Natural killer cell (primary cell): ENCODE measurements at places on chromosomes 16 and 17. TPM values are rescaled to one million over a fixed set of nuclear protein-coding genes. Genes with fewer than 3 reads are reported as not detected.

Gene KRT15
- not detected for total RNA-seq

Gene PRAC1
- not detected for total RNA-seq

Gene SAMD14
- total RNA-seq = 1.5 TPM

Gene SOST
- not detected for total RNA-seq

Gene PRSS27
- total RNA-seq = 1.3 TPM

Gene TBC1D26
- total RNA-seq = not detected

Gene SYCE1L
- total RNA-seq = 12.7 TPM

Gene ZNF469
- 4.5 TPM for total RNA-seq

Gene MT4
- not detected for total RNA-seq

Gene SLC6A2
- total RNA-seq = not detected

Gene SCGB1C2
- not detected for total RNA-seq

Gene DHX38
- total RNA-seq = 124 TPM

Gene CHTF18
- 52.4 TPM for total RNA-seq

Gene FN3K
- 4.9 TPM for total RNA-seq

Gene COPRS
- 4.9 TPM for total RNA-seq

Gene FTSJ3
- 35.2 TPM for total RNA-seq

GRCh38 chr17:45231481-45232116, 9.9 kb downstream of the FMNL1 start:
- peak overlapping the region; percentile 94 for H3K27ac ChIP-seq
- H3K4me3 ChIP-seq = no peak overlapping the region
- H3K4me1 ChIP-seq = peaks cover 88% of the 10 kb centered on the region
- no peak for DNase-seq
- H3K36me3 ChIP-seq = peaks cover 46% of the 10 kb centered on the region

- H3K27me3 ChIP-seq = no peaks in the 10 kb centered on the region
- no peaks in the 10 kb centered on the region for H3K4me1 ChIP-seq
- DNase-seq = no peak
- H3K36me3 ChIP-seq = peaks cover 59% of the 10 kb centered on the region
- no peak overlapping the region for H3K27ac ChIP-seq
Observed at GRCh38 chr16:1745900-1746692, 25.2 kb downstream of the NME3 start.

DNA sequence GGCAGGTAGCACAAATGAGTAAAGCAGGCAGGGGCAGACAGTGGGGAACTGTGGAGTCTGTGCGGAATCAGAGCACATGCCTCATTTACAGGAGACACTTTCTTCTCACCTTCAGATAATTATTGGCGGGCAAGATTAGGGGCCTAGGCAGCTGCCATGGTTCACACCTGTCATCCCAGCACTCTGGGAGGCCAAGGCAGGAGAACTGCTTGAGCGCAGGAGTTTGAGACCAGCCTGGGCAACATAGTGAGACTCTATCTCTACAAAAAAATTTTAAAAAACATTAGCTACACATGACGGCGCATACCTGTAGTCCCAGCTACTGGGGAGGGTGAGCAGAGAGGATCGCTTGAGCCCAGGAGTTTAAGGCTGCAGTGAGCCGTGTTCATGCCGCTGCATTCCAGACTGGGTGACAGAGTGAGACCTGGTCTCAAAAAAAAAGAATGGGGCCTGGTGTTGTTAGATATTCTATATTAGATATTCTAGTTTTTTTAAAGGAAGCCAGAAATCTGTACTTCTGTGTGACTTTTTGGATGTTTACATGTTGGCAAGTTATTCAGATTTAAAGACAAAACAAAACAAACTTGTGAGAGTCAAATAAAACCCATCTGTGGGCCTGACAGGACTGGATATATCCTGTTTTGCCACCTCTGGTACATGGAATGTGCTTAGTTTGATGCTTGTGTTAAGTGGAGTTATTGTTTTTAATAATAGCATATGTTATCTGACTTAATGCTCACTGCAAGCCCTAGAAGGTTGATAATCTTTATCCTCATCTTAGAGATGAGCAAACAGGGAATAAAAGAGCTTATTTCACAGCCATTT, 4.9 kb upstream of the LPCAT2 start:
- H3K27ac ChIP-seq = no peak overlapping the region
- H3K4me3 ChIP-seq = no peak overlapping the region
- no peaks in the 10 kb centered on the region for H3K36me3 ChIP-seq
- peaks cover 6% of the 10 kb centered on the region for H3K27me3 ChIP-seq

DNA sequence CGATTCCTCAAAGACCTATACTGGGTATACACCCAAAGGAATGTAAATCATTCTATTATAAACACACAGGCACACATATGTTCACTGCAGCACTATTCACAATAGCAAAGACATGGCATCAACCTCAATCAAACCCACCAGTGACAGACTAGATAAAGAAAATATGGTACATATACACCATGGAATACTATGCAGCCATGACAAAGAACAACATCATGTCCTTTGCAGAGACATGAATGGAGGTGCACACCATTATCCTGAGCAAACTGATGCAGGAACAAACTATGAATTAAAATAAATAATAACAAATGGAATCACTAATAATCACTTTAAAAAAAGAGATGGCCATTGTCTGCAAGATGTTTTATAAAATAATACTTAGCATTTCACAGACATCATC, 380.1 kb downstream of the GRIN2A start:
- no peak overlapping the region for H3K27ac ChIP-seq
- no peaks in the 10 kb centered on the region for H3K27me3 ChIP-seq
- H3K4me3 ChIP-seq = no peak overlapping the region
- H3K36me3 ChIP-seq = no peaks in the 10 kb centered on the region

- H3K27ac ChIP-seq = no peak overlapping the region
- no peaks in the 10 kb centered on the region for H3K4me1 ChIP-seq
- H3K4me3 ChIP-seq = no peak overlapping the region
- H3K36me3 ChIP-seq = no peaks in the 10 kb centered on the region
- no peak for DNase-seq
- H3K27me3 ChIP-seq = no peaks in the 10 kb centered on the region
Observed at GRCh38 chr17:61054436-61054835, 345.2 kb upstream of the TBX2 start.

- no peaks in the 10 kb centered on the region for H3K4me1 ChIP-seq
- H3K4me3 ChIP-seq = no peak overlapping the region
- no peak overlapping the region for H3K27ac ChIP-seq
- no peaks in the 10 kb centered on the region for H3K27me3 ChIP-seq
- no peak for DNase-seq
- peaks cover 73% of the 10 kb centered on the region for H3K36me3 ChIP-seq
Observed at GRCh38 chr16:2086106-2086742, 38.4 kb downstream of the TSC2 start.

GRCh38 chr17:29757788-29758187, 135.1 kb upstream of the CORO6 start:
- peak overlapping the region; percentile 56 for H3K27ac ChIP-seq
- H3K27me3 ChIP-seq = no peaks in the 10 kb centered on the region
- H3K4me3 ChIP-seq = no peak overlapping the region
- H3K4me1 ChIP-seq = peaks cover 31% of the 10 kb centered on the region
- no peak for DNase-seq
- peaks cover 14% of the 10 kb centered on the region for H3K36me3 ChIP-seq

- no peaks in the 10 kb centered on the region for H3K36me3 ChIP-seq
- H3K4me3 ChIP-seq = no peak overlapping the region
- DNase-seq = no peak
- no peaks in the 10 kb centered on the region for H3K27me3 ChIP-seq
Observed at GRCh38 chr16:17417740-17418139, 53.0 kb downstream of the XYLT1 start.

DNA sequence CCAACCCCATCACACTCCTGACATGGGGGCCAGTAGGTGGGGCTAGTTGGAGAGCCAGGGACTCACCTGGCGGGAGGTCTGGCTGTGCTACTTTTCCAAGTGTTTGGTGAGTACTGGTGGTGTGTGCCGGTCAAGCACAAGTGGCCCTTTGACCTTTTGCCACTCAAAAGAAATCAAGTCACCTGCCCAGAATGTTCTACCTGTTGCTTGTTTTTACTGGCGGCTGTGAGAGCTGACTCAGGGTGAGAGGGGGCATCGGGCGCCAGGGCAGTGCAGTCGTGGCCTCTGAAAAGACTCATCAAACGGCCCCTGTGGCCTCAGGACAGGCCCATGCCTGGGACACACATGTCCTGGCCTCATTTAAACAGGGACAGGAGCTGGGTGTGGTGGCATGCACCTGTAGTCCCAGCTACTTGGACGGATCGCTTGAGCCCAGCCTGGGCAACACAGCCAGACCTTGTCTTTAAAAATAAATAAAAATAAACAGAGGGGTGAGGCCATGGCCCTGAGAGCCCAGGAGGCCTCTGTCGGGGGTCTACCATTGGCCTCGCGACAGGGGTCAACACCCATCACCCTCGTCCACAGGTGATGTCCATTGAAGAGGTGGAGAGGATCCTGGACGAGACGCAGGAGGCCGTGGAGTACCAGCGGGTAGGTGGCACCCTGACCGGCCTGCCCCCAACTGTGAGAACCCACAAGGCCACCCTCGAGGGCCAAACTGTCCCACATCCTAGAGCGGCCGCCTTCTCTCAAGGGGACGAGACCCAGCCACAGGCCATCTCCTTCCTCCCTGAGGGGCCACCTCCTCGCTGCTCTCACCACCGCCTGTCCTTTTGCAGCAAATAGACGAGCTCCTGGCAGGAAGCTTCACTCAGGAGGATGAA, 5.0 kb downstream of the CHMP6 start:
- H3K27me3 ChIP-seq = no peaks in the 10 kb centered on the region
- DNase-seq = no peak
- peaks cover 39% of the 10 kb centered on the region for H3K36me3 ChIP-seq
- H3K4me1 ChIP-seq = peaks cover 55% of the 10 kb centered on the region
- H3K4me3 ChIP-seq = no peak overlapping the region

GRCh38 chr17:82064433-82065192, 991 bp downstream of the DUS1L start:
- H3K27me3 ChIP-seq = no peaks in the 10 kb centered on the region
- H3K27ac ChIP-seq = peak overlapping the region; percentile 58
- H3K4me3 ChIP-seq = peak overlapping the region; percentile 63
- peaks cover 30% of the 10 kb centered on the region for H3K4me1 ChIP-seq
- no peak for DNase-seq

DNA sequence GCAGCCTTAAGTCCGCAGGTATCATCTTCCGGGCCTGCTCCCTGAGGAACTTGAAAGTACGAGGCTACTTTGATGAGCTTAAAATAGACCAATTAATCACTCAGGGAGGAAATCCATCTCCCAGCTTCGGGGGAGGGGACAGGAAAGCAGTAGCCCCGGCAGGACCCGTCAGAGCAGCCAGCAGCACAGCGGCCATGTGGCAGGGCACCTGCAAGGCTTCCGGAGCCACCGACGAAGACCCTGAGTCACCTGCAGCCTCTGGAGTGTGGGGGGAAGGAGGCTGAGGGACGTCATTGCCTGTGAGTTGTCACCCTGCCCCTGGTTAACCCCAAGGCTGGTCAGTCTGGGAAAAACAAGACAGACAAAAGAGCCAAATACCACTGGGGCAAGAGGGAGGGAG, 4.4 kb upstream of the CYB561 start:
- no peak for DNase-seq
- no peak overlapping the region for H3K27ac ChIP-seq
- H3K36me3 ChIP-seq = no peaks in the 10 kb centered on the region

DNA sequence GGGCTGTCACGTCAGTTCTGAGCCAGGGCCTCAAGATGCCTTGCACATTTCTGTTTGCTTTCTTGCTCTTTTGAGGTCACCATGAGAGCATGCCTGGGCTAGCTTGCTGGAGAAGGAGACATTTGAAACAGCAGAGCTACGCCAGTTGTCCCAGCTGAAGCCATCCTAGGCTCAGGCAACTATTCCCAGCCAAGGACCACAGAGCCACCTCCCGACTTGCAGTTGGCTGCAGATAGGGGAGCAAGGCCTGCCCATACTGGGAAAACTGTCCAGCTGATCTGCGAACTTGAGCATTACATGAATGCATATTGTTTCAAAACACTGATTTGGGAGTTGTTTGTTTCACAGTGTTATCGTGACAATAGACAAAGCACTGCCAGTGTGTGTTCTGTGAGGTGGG, 340.8 kb downstream of the XYLT1 start:
- peaks cover 12% of the 10 kb centered on the region for H3K4me1 ChIP-seq
- no peak for DNase-seq
- no peaks in the 10 kb centered on the region for H3K27me3 ChIP-seq
- H3K4me3 ChIP-seq = no peak overlapping the region

DNA sequence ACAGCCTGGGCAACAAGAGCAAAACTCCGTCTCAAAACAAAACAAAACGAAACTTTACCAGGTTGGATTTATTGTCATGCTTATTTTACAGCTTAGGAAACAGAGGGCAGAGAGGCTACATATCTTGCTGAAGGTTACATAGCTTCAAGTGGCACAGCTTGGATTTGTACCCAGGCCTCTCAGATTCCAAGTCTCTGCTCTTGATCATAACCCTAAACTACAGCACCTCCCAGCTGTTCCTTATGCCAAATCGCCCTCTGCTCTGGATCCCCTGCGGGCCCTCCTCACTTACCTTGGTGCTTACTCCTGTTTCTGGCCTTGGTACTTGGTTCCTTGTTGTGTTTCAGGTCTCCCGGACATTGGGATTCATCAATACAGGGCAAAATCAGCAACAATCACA, 11.7 kb upstream of the CUEDC1 start:
- no peaks in the 10 kb centered on the region for H3K27me3 ChIP-seq
- no peak overlapping the region for H3K4me3 ChIP-seq
- H3K27ac ChIP-seq = no peak overlapping the region
- H3K36me3 ChIP-seq = peaks cover 2% of the 10 kb centered on the region

- no peak for DNase-seq
- peaks cover 6% of the 10 kb centered on the region for H3K4me1 ChIP-seq
- H3K36me3 ChIP-seq = no peaks in the 10 kb centered on the region
- no peak overlapping the region for H3K27ac ChIP-seq
- no peak overlapping the region for H3K4me3 ChIP-seq
- H3K27me3 ChIP-seq = no peaks in the 10 kb centered on the region
Observed at GRCh38 chr17:57379237-57379894, 123.0 kb downstream of the MSI2 start.

GRCh38 chr16:57898961-57899360, 72.0 kb downstream of the CNGB1 start:
- H3K4me3 ChIP-seq = no peak overlapping the region
- H3K27me3 ChIP-seq = no peaks in the 10 kb centered on the region
- DNase-seq = no peak
- H3K27ac ChIP-seq = no peak overlapping the region
- no peaks in the 10 kb centered on the region for H3K36me3 ChIP-seq

DNA sequence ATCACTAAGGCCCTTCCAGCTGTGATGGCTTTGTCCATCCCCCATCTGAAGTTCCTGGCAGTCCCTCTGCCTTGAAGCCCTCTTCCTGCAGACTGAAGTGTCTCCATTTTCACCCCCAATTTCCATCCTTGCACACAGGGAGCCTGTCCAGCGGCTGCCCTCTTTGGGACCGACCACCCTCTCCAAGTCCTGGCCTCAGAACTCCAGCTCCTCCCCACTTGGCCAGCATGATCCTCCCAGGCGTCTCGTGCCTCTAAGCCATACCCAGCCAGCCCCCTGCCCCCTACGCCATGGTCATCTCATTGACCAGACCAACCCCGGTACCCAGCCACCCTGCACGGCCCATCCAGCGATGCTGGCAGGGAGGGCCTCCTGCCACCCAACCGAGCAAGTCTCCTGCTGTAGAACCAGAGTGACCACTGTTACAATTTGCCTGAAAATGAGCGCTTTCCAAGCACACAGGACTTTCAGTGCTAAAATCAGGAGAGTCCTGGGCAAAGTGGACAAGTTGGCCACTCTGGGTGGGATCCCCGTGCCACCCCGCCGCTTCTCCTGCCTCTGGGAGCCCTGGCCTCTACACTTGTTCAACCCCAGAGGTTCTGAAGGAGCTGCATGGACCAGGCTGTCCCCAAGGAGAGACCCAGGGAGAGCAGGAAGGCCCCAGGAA, 362.0 kb downstream of the SEC14L1 start:
- H3K4me3 ChIP-seq = no peak overlapping the region
- no peak overlapping the region for H3K27ac ChIP-seq
- no peak for DNase-seq
- H3K4me1 ChIP-seq = no peaks in the 10 kb centered on the region

- H3K36me3 ChIP-seq = no peaks in the 10 kb centered on the region
- no peaks in the 10 kb centered on the region for H3K27me3 ChIP-seq
- H3K4me1 ChIP-seq = no peaks in the 10 kb centered on the region
- DNase-seq = no peak
- no peak overlapping the region for H3K27ac ChIP-seq
- H3K4me3 ChIP-seq = no peak overlapping the region
Observed at GRCh38 chr17:73349138-73349537, 37.3 kb upstream of the CDC42EP4 start.
